ENCODE measurements at places on chromosomes 1 and 21. TPM values are rescaled to one million over a fixed set of nuclear protein-coding genes. Genes with fewer than 3 reads are reported as not detected.

The EVI5 gene
- 50.2 TPM for total RNA-seq

The HCRTR1 gene
- total RNA-seq = not detected

The CENPS gene
- 7.5 TPM for total RNA-seq

The LRRC39 gene
- under 0.01 TPM for total RNA-seq

The NIBAN1 gene
- 138 TPM for total RNA-seq

The LCE1E gene
- total RNA-seq = not detected

The MNDA gene
- not detected for total RNA-seq

The CCDC30 gene
- 1.1 TPM for total RNA-seq

The ESRRG gene
- total RNA-seq = not detected

The SPRR1B gene
- 86.5 TPM for total RNA-seq

The CR1 gene
- total RNA-seq = not detected

The RGS4 gene
- 0.07 TPM for total RNA-seq

The NR1I3 gene
- not detected for total RNA-seq

The FTCD gene
- total RNA-seq = not detected

The MRPL37 gene
- total RNA-seq = 40.8 TPM

The RPRD2 gene
- 12.9 TPM for total RNA-seq

The BCAN gene
- total RNA-seq = not detected

The TMEM53 gene
- 5.2 TPM for total RNA-seq

The GBP4 gene
- 0.36 TPM for total RNA-seq

The BARHL2 gene
- not detected for total RNA-seq

The CR1L gene
- total RNA-seq = not detected

The GJB3 gene
- 113 TPM for total RNA-seq

The FAM229A gene
- 0.34 TPM for total RNA-seq

The CD48 gene
- total RNA-seq = not detected

The MPL gene
- total RNA-seq = not detected

The CRP gene
- total RNA-seq = not detected

The INAVA gene
- total RNA-seq = 77.3 TPM

The ZNF695 gene
- total RNA-seq = 0.21 TPM

The CLCA4 gene
- 26.7 TPM for total RNA-seq

The NCSTN gene
- 97.3 TPM for total RNA-seq

The ADAM30 gene
- not detected for total RNA-seq

The LHX8 gene
- total RNA-seq = not detected

The SMIM1 gene
- total RNA-seq = 0.68 TPM

The TMEM82 gene
- not detected for total RNA-seq

The LCK gene
- under 0.01 TPM for total RNA-seq

The AADACL4 gene
- total RNA-seq = not detected

The NBPF14 gene
- 62.3 TPM for total RNA-seq

The HHAT gene
- total RNA-seq = 2.4 TPM

The RXFP4 gene
- total RNA-seq = not detected

The CORT gene
- 0.14 TPM for total RNA-seq

The COL24A1 gene
- under 0.01 TPM for total RNA-seq

The KLF18 gene
- total RNA-seq = not detected

The RIIAD1 gene
- total RNA-seq = not detected

The KIF21B gene
- 4.4 TPM for total RNA-seq

The AGMAT gene
- total RNA-seq = 0.93 TPM

The FHL3 gene
- 13.2 TPM for total RNA-seq

The OVAAL gene
- total RNA-seq = not detected
